ENCODE measurements at places on chromosomes 2 and 18. TPM values are rescaled to one million over a fixed set of nuclear protein-coding genes. Genes with fewer than 3 reads are reported as not detected.

DNA sequence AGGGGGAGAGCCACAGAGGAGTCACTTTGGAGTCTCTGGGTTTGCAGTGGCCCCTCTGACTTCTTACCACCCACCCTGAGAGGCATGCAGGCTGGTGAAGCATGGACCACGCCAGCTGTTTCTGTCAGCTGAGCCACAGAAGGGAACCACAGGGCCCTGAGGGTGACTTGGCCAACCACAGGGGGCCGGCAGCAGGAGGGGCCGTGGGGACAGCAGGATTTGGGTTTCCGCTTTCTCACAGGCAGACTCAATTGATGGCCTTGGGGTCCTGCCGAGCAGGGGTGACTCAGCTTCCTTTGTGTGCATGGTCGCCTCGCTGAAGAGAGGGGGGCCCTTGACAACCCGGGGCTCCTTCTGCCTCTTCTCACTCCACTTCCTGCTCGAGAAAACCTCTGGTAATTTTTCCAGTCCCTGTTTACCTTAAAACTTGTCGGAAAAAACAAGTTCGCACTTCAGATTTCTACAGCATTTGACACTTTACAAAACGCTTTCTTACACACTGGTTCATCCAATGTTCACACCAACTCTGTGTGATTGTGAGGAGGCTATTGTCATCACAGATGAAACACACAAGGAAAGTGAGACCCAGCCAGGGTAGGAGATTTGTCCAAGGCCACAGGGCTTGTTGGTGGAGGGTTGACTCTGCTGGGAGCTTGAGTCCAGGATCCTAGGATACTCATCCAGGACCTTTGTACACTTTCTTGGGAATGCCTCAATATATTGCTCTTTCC is 311.2 kb downstream of the LPIN1 start:
- no peak for DNase-seq

- no peak for DNase-seq
Measured at GRCh38 chr2:190812506-190813294, 67.9 kb upstream of the GLS start.

DNA sequence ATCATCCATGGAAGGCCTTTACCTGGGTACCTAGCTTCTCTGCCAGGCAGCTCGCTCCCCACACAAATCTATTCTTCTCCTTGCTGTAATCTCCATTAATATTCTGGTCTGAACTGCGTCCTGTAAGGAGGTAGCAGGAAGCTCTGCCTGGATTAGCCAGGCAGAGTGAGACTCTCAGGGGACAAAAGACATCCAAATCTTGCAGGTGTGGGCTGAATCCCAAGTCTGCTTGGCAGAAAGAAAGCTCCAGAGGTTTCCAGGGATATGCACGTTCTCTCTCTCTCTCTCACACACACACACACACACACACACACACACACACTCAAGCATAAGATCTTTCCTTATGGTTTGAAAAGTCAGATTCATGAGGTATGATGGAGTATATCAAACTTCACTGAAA is 66.5 kb downstream of the THNSL2 start:
- no peak for DNase-seq

GRCh38 chr18:66105016-66105415 is 354.2 kb downstream of the CDH7 start:
- no peak for DNase-seq

DNA sequence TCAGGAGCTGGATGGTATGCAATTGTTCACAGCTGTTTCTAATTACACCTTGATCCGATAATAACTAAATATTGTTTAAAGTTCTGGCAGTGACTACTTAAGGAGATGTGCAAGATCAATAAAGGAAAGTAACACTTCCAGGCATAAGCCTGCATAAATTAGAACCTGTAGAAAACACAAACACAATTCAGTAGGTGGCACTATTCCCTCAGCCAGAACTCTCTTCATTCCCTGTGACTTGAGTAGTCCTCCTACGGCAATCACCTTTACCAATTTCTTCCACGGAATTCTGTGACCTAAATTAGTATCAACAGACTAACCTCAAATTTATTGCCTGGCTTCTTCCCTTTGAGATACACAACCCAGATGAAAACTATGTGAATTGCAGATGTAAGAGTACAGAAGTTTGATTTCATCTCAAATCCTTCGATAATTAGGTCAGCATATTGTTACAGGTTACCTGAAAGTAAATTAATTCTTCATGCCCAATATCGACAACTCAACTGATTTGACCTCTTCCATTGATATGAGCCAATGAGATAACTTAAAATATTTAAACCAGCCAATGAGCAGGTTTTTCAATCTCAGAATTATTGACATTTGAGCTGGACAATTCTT is 137.8 kb downstream of the PID1 start:
- peak; percentile 24 for DNase-seq

- no peak for DNase-seq
Measured at GRCh38 chr2:234512884-234513669, 16.2 kb upstream of the ARL4C start.

GRCh38 chr18:23888881-23889280 is 125.7 kb upstream of the TTC39C start:
- DNase-seq = no peak

- no peak for DNase-seq
Measured at GRCh38 chr2:85708641-85709040, 14.5 kb downstream of the GNLY start.

DNA sequence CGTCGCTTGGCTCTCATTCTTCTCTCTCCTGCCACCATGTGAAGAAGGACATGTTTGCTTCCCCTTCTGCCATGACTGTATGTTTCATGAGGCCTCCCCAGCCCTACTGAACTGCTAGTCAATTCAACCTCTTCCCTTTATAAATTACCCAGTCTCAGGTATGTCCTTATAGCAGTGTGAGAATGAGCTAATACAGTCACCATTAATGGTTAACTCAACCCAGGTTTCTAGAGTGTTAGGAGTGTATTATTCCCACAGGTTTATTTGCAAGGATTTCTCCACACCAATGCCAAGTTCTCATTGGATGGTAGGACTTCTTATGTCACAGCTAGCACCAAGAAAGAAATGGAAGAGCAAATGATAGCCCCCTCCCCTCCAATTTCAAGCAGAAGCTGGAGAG is 71.9 kb downstream of the DYNAP start:
- no peak for DNase-seq

- DNase-seq = no peak
Measured at GRCh38 chr18:31684279-31685096, at the start of gene B4GALT6. B4GALT6 (minus strand) TSS chr18:31684581; CDS start chr18:31684426, 155 bp downstream.

DNA sequence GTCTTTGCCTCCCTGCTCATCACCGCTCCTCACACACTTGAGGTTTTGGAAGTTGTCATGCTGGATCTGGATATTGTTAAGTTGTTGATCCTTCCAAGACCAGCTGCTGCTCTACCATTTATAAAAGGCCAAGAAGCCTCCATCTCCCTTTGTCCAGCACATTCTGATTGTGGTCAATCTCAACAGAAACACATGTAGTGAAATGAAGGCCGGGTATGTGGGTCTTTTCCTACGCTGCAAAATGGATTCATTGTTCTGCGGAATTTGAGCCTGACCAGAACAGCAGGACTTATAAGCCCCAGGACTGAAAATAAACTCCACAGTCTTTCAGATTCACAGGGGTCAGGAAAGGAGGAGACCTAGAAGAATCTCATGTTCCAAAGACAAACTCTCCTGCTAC is 238.4 kb downstream of the CMPK2 start:
- no peak for DNase-seq

- peak; percentile 56 for DNase-seq
Measured at GRCh38 chr2:204664708-204665121, 119.4 kb downstream of the PARD3B start.

Gene EPB41L3
- polyA plus RNA-seq = 0.14 TPM

Gene ZBTB7C
- 0.02 TPM for polyA plus RNA-seq

Gene ABHD1
- not detected for polyA plus RNA-seq

Gene CHN1
- polyA plus RNA-seq = 0.47 TPM

Gene COLEC11
- not detected for polyA plus RNA-seq

Gene SERPINB2
- 96.4 TPM for polyA plus RNA-seq

Gene TTN
- polyA plus RNA-seq = not detected
